ENCODE measurements at places on chromosomes 16 and 17.

- DNase-seq = no peak
Observed at GRCh38 chr17:52160136-52160567, 1.6 kb upstream of the CA10 start.

DNA sequence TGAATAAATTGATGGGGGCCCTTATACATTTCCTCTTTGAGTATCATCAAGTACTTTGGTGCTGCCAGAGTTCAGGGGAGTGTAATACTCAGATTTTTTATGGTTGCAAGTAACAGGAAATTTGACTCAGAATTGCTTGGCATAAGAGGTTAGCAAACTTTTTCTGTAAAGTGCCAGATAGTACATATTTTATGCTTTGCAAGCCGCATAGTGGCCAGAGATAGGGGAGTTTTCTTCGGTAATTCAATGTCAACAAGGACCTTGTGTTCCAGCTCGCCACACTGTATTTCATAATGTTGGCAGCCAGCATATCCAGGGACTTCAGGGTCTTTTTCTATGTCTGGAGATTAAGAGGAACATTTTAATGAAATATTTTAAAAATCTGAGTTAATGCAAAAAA is 51.0 kb upstream of the MARCHF10 start:
- no peak for DNase-seq

- no peak for DNase-seq
Observed at GRCh38 chr17:38466346-38467315, 38.4 kb downstream of the ARHGAP23 start.

DNA sequence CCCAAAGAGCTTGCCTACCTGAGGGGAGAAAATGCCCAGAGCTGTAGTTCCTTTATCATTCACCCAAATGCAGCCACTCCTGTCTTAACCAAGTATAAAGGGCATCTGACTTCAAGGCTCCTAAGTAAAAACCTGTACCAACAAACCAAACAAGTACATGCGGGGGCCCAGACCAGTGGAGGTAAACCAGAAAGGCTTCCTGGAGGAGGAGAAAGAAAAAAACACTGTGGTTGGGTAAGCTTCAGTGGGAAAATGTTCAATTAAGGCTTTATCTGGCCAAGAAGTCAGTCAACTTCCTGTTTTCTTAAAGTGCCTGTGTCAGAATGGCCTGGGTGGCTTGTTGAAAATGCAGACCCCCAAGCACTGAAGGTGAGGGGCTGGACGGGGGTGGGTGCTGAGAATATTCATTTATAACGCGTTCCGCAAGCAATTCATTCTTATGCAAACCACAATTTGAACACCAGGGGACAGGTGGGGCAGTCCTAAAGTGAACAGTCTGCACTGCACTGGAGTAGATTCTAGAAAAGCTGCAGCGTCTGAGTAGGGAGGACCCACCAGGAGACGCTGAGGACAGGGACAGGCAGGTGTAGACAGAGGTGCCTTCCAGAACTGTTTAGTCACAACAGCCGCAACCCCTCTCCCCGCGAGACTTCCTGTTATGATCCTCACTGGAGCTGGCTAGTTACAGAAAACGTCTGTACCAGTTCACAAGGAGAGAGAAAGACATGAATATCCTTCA is 467.1 kb downstream of the SOX9 start:
- DNase-seq = peak; percentile 59

DNA sequence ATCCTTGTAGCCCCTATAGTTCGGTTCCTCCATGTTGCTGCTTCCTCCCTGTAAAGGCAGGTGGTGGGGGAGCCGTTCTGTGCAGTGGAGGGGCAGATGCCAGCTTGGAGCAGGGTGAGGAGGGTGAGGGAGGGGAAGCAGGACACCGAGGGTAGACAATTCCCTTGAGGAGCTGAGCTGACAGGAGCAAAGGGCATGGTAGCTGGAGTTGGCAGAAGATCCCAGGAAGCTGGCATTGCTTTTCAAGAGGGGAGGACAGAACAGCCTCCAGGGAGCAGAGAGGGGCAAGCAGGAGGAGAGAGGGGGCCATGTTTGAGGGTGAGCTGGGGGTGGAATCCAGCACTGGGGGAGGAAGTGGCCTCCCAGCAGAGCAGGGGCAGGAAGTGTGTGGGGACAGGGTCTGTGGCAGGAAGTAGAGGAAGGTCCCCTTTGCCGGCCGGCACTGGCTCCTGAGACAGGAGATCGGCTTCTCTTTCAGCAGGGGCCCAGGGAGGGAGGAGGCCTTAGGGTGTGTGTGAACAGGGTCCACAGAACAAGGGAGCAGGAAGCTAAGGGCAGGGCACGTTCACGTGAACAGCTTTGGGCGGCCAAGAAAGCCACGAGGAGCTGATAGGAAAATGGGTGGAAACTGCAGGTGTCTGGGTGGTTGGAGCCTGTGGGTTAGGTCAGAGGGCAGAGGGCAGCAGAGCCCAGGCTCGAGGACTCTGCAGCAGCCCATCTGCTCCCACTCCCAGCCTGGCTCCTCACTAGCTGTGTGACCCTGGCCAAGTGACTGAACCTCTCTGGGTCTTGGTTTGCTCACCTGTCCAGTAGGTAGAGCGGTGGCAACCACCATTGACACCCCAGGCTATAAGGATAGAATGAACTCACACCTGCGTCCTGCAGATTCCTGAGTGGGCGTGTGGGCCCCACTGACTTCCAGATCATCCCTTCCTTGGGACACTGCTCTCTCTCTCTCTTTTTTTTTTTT is 17.5 kb upstream of the SPNS2 start:
- no peak for DNase-seq

DNA sequence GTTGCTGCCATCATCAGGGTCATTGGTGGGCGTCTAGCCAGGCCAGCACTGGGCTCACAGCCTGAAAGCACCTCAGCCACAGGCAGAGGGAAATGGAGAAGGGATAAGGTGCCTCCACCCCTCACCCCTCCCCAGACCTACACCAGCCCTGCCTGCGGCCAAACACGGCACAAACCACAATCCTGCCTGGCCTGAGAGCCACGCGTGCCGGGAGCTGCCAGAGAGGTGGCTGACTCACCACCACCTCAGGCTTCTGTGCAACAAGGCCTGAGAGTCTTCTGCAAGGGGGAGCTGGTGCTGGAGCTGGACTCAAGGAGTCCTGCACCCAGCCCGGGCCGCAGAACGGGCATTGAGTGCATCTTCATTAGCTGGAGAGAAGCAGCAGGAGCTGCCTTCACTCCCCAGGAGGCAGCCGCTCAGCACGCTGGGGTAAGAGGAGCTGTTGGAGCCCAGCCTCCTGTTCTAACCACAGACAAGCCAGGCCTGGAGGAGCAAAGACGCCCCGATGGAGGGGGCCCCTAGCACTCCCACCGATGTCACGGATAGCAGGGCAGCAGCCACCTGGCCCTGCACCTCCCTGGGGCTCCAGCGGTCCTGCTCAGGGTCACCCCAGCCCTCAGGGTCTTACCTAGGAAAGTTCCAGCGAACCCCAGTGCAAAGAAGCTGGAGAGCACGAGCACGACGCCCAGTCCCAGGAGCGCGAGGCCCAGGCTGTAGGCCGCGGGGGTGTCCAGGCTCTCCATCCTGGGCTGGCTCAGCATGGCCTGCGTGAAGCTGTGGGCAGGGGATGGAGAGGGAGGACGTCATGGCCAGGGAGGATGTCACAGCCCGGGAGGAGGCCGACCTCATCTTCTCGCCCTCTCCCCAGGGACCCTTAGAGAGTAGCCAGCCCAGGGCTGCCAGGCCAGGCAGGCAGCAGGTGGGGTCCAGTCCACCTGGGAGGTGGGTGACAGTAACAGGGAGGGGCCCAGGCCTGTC is 16.0 kb upstream of the RASD1 start:
- DNase-seq = peak; percentile 87

DNA sequence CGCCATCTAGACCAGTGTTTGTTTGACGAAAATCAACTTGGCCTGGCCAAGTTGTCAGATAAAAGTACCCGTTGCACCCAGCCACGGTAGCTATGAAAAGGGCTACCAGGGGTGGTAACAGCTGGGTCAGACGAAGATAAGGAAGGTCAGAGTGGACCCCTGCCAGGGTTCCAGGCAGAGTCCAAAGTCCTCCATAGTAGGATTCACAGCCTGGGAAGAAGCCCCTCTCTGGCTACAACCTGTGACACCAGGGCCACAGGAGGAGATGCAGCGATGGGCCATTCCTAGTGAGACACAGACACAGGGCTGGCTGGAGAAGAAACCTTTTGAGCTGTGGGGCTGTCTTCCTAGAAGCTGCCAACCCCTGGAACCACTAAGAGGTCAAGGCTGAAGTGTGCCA is 39.3 kb downstream of the MEAK7 start:
- no peak for DNase-seq

GRCh38 chr17:32261417-32261736 is 4.3 kb upstream of the RHBDL3 start:
- DNase-seq = no peak

DNA sequence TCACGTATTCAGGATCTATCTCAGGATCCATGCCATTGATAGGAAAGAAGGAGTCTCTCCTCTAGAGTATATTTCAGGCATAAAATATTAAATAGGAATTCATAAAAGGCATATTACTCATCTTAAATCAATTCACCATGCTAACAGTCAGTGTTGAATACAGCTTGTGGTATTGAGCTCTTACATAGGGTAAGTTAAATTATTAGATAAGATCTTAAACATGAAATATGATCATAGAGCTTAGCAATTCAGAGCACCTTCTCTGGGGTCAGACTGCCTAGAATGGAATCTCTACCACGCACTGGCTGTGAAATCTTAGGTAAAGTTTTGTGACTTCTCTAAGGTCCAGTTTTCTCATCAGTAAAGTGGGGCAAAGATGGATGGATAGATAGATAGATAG is 20.7 kb downstream of the MARCHF10 start:
- no peak for DNase-seq

- peak; percentile 19 for DNase-seq
Observed at GRCh38 chr16:68200088-68200783, 35.7 kb downstream of the ESRP2 start.

- peak; percentile 61 for DNase-seq
Observed at GRCh38 chr17:69607162-69607834, 192.8 kb downstream of the MAP2K6 start.

DNA sequence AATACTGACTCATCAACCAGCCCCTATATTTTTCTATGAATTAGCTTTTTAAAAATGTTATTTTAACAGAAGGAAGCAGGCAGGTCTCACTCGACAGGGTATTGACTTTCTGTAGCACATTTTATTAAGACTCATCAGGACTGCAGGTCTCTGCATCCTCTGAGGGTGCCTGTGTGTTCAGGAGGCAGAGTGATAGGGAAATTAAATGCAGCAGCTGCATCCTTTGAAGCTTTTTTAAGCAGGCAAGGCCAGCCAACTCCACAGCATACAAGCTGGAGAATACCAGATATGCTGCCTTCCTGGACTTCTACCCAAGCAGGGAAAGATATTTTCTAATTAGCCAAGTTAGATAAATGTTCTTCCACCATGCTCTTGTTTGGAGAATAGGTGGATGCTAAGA is 124.9 kb downstream of the WSCD1 start:
- no peak for DNase-seq

- no peak for DNase-seq
Observed at GRCh38 chr17:43790311-43790940, 10.2 kb downstream of the CFAP97D1 start.

DNA sequence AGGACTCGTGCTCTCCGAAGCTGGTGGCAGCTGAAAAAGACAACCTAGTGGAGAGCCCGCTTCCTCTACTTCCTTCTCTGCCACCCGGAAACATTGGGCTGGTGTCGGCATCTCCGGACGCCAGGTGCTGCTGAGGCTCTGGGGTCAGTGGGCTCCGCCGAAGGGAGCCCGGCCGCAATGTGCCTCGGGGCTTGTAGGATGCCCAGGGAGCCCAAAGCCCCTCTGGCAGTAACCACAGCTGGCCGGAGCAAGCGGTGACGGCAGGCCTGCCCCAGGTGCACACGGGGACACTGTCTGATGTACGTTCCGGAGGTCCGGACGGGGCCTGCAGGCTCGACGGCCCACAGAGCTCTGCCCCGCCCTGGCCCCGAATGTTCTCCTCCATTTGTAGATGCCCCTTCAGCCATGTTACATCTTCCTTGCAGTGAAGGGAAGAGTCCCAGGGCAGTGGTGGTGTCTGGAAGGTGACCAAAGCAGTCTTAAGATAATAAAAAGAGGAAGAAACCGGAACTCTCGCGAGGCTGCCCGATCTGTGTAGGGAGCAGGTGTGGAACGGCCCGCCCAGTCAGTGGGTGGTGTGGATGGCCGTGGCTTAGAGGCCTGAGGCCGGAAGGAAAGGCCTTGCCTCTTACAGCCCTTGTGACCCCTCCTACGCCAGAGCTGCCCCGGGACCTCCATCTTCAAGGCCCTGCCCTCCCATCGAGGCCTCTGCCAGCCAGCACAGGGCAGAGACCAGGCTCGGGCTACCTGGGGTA is 22.6 kb downstream of the NDUFAF8 start:
- no peak for DNase-seq

GRCh38 chr17:83071966-83072562 is 7.3 kb upstream of the METRNL start:
- DNase-seq = no peak

DNA sequence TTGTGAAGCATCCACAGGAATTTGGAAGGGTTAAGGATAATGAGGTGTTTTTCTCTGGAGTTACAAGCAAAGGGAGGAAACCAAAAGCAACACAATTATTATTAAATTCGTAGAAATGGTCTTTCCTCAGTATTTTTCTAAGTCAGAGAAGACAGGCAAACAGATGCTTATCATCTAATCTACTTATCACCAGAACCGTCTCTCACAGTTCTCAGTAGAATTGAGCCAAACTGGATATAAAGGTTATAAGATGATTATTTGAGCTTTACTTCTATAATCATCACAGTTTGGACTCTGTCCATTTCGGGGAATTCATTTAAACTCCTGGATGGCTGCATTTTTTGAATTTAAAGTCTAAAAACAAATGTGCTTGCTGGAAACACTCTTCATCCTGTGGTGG is 245.0 kb downstream of the KCNJ2 start:
- DNase-seq = no peak

DNA sequence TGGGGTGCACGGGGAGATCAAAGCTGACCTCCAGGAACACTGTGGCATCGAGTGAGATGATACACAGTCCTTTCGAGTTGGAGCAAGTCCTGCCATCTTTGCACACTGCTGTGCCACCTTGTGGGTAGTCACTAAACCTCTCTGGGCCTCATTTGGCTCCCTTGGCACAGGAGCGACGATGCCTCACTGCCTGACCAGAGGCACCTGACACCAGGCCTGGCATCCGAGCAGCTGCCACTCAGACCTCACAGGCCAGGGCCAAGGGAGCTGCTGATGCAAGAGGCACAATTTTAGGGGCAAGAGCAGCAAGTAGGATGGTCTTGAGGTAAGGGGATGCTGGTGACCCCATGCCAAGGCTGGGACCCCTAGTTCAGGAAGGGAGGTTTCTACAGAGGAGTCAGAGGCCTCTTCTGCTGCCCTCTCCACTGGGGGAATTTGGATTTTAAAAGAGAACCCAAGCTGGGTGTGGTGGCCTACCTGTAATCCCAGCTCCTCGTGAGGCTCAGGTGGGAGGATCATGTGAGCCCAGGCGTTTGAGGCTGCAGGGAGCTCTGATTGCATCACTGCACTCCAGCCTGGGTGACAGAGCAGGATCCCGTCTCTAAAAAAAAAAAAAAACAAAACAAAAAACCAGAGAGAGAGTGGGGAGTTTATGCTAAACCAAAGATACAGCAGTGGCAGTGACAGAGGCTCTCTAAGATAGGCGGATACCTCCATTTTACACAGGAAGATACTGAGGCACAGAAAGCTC is 6.7 kb upstream of the ADGRG1 start:
- no peak for DNase-seq

GRCh38 chr17:68197997-68198930 is 49.6 kb upstream of the AMZ2 start:
- peak; percentile 49 for DNase-seq
